Glomerular endothelial cell (primary cell): ENCODE measurements at places on chromosomes 1 and 21. TPM values are rescaled to one million over a fixed set of nuclear protein-coding genes. Genes with fewer than 3 reads are reported as not detected.

CTSS gene
- 87.7 and 137 TPM in 2 replicates for total RNA-seq

TFAP2E gene
- 0.24 TPM in 1 of 2 replicates, not detected in the other for total RNA-seq

LCE2B gene
- not detected in 2 replicates for total RNA-seq

ABCB10 gene
- 18.1 and 24.4 TPM in 2 replicates for total RNA-seq

RGS1 gene
- total RNA-seq, result not detected in 2 replicates

HCN3 gene
- total RNA-seq, result 0.19 and 1.3 TPM in 2 replicates

APOBEC4 gene
- total RNA-seq, result not detected in 2 replicates

ACTA1 gene
- not detected in 2 replicates for total RNA-seq

SMCP gene
- total RNA-seq, result not detected in 2 replicates

IGSF9 gene
- total RNA-seq, result 0.05 and 0.06 TPM in 2 replicates

SLC30A2 gene
- not detected in 2 replicates for total RNA-seq

BMP8A gene
- total RNA-seq, result 0.15 and 0.53 TPM in 2 replicates

KCNH1 gene
- 0.06 and 2.9 TPM in 2 replicates for total RNA-seq
